ENCODE measurements at places on chromosomes 1 and 21.
A peak's percentile ranks its signal among the peaks of the same experiment; 100 is the strongest.

DNA sequence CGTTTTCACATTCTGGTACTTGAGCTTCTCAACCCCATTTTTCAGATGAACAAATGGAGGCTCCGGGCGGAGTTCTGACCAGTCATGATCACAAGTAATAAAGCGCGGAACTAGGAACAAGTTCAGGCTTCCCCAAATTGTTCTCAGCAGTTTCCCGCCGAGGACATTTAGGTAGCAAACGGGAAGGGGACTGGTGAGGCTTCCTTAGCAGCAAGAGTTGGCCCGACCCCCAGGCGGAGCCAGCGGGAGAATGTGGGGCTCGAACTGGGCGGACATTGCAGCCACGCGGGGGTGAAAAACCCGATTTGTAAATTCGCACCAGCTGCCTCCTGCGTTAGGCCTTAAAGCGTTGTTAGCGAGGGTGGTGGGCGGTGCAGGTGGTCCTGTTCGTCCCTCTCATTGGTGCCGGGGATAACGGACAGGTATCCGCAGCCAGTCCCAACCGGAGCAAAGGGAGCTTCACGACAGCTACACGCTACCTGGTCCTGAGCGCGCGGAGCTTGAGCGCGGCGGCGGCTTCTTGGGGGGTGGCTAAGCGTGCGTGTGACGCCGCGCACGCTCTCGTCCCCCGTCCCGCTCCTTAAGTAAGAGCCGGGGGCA, 15.3 kb downstream of the SEMA6C start:
- no peak for DNase-seq

DNA sequence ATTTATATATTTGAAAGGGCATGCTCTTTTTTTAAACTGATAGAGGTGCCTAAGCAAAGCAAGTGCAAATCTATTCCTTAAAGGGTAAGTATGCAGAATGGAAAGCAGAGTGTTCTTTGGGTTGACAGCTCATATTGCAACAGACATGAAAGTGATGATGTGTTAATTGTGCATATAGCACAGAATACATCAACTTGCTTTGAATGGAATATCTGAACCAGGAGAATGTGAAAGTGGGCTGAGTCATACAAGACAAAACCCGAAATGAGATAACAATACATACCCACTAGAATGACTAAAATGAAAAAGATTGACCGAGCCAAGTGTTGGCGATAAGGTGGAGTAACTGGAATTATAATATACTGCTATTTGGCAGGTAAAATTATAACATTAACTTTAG, 4.3 kb downstream of the CR1 start:
- no peak for DNase-seq

GRCh38 chr1:217137210-217137881, 414.1 kb upstream of the ESRRG start:
- DNase-seq: no peak

- no peak for DNase-seq
Measured at GRCh38 chr1:15515022-15515663, 8.9 kb downstream of the CASP9 start.

- DNase-seq: no peak
Measured at GRCh38 chr1:36762174-36762573, 272.1 kb downstream of the GRIK3 start.

DNA sequence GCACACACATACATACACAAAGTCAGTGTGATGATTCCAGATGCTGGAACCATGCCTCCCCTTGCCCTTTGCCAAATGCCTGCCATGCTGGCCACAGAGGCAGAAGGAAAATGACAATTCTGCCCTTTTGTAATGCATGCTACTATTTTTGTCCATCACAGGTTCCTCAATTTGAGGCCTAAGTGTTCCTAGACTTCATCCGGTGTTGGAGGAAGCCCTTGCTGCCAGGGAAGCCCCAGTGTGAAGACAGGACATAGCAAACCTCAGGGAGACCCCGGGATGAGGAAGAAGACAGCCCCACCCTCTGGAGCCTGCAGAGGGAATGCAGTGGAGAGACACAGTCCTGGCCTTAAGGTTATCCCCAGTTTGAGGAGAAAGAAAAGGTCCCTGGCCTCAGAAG, 14.4 kb downstream of the PRR9 start:
- DNase-seq: no peak

- no peak for DNase-seq
Measured at GRCh38 chr21:37792046-37792445, 124.2 kb downstream of the KCNJ6 start.

GRCh38 chr1:110535985-110536384, 17.0 kb upstream of the KCNA10 start:
- no peak for DNase-seq

DNA sequence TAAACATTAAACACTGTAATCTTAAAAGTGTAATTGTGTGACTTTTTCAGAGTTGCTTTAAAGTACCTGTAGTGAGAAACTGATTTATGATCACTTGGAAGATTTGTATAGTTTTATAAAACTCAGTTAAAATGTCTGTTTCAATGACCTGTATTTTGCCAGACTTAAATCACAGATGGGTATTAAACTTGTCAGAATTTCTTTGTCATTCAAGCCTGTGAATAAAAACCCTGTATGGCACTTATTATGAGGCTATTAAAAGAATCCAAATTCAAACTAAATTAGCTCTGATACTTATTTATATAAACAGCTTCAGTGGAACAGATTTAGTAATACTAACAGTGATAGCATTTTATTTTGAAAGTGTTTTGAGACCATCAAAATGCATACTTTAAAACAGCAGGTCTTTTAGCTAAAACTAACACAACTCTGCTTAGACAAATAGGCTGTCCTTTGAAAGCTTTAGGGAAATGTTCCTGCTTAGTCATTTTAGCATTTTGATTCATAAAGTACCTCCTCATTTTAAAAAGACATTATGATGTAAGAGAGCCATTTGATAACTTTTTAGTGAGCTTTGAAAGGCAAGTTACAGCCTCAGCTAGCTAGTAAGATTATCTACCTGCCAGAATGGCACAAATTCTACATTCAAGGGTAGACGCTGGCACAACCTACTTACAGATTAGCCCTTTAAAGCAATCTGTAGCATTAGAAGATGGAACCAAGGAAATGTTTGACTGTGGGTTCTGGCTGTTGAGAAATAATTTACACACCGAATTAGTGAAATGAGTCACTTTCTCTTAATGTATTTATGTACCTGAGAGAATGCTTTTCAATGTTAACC, 9.4 kb downstream of the SOD1 start:
- DNase-seq: no peak

DNA sequence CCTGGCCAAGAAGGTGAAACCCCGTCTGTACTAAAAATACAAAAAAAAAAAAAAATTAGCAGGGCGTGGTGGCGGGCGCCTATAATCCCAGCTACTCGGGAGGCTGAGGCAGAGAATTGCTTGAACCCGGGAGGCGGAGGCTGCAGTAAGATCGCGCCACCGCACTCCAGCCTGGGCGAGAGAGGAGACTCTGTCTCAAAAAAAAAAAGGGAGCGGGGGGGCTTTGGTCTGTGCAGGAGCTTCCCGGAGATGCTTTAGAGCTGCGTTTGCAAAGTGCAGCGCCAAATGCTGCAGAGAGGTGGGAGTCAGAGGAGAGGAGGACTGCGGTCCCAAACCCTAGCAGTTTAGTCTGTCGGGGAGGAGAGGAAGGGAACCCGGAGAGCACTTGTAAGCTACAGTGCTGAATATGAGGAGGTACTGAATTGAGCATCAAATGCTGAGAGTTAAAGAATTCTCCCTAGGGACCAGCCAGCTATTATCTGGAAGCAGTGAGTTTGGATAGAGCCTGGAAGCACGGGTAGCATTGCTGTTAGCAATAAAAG, 569 bp downstream of the FALEC start:
- DNase-seq: peak; percentile 49

GRCh38 chr1:89609781-89610456, 23.0 kb upstream of the LRRC8C start:
- DNase-seq: no peak

- no peak for DNase-seq
Measured at GRCh38 chr1:232084584-232085223, 458.1 kb downstream of the DISC1 start.

DNA sequence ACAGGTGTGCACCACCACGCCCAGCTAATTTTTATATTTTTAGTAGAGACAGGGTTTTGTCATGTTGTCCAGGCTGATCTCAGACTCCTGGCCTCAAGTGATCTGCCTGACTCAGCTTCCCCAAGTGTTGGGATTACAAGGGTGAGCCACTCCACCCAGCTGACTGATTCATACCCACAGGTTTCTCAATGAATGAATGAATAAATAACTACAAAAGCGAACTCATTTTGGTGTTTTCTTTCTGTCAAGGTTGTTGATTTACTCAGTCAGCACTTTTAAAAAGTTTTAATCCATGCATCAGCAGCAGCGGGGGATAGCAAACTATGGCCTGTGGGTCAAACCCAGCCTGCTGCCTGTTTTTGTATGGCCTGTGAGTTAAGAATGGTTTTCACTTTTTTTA, 217.5 kb downstream of the FAF1 start:
- no peak for DNase-seq

GRCh38 chr1:184649451-184649888, 105.2 kb downstream of the EDEM3 start:
- DNase-seq: no peak

DNA sequence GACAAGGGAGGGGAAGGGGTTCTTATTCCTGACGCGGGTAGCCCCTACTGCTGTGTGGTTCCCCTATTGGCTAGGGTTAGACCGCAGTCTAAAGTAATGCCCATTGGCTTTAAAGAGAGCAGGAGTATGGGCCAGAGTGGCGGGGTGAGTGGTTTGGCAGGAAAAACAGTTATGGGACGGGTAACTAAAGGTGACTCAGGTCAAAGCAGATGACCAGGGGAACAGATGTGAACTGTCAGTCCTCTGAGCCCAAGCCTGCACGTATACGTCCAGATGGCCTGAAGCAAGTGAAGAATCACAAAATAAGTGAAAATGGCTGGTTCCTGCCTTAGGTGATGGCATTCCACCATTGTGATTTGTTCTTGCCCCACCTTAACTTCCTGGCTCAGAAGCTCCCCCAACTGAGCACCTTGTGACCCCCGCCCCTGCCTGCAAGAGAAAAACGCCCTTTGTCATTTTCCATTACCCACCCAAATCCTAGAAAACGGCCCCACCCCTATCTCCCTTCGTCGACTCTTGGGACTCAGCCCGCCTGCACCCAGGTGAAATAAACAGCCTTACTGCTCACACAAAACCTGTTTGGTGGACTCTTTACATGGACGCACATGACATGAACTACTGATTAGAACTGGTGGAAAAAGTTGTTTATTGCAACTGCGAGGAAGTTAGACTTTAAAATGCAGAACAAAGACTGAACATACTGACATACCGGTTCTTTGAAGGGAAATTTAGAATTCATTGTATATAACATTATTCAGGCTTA, 758 bp upstream of the ATAD3B start:
- DNase-seq: no peak

DNA sequence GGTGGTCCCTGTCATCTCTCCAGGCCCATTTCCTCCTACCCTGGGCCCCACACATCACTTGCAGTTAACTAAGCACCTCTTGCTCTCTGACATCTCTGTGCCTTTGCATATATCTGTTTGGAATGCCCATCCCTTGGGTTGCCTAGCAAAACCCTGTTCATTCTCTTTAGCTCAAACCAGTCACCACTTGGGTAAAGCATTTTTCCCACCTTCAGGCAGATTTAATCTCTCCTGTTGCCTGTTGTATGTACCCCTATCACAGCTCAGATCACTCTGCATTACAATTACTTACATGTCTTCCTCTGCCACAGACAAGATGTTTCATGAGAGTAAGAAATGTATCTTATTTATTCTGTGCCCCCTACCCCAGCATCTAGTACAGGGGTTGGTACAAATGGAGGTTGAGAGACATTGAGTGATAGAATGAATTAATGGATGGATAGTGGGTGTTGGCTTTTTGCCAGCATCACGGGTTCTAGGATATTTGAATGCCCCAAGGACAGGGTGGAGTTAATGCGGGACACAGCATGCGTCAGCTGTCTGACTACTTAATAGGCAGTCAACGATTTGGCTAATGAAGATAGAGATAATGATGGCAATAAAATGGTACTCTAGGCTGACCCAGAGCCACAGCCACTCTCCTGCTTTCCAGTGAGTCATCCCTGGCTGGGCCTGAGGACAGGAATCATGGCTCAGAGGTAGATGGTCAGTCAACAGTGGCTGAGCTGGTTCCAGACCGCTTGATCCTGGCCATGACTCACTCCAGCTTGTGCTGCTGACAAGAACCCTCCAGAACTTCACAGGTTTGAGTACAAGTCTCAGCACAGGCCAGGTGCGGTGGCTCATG, 6.5 kb downstream of the NR0B2 start:
- no peak for DNase-seq

GRCh38 chr1:113219377-113219776, 146.4 kb downstream of the LRIG2 start:
- DNase-seq: no peak
